ENCODE measurements at places on chromosomes 13 and 19.

- peak; percentile 82 for DNase-seq
Observed at GRCh38 chr13:97226788-97227627, 4.9 kb downstream of the MBNL2 start.

DNA sequence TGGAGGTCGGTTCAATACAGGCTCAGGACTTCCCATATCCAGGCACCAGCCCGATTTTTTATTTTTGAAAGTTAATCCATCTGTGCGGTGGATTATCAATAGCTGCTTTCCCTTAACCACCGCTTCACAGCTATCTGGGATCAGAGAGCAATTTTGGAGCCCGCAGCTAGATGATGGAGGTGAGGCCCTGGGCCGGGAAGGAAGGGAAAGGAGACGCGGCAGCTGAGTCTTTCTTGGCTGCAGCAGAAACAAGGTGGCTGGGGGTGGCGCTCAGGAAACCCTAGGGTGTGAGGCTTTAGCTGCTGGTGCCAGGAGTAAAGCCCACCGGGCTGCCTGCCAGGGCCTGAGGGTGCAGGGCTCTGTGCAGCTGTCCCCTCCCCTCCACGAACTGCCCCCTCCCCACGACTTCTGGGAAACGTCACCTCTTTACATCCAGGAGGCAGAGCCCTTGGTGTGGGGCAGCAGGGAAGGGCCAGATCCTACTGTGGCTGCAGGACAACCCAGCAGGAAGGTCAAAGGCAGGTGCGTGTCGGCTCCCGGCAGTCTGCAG, 307.0 kb downstream of the ZNF536 start:
- DNase-seq = no peak

- no peak for DNase-seq
Observed at GRCh38 chr19:42255766-42256745, 1.1 kb upstream of the ERF start.

GRCh38 chr19:15595069-15595468, 19.9 kb upstream of the CYP4F8 start:
- no peak for DNase-seq

DNA sequence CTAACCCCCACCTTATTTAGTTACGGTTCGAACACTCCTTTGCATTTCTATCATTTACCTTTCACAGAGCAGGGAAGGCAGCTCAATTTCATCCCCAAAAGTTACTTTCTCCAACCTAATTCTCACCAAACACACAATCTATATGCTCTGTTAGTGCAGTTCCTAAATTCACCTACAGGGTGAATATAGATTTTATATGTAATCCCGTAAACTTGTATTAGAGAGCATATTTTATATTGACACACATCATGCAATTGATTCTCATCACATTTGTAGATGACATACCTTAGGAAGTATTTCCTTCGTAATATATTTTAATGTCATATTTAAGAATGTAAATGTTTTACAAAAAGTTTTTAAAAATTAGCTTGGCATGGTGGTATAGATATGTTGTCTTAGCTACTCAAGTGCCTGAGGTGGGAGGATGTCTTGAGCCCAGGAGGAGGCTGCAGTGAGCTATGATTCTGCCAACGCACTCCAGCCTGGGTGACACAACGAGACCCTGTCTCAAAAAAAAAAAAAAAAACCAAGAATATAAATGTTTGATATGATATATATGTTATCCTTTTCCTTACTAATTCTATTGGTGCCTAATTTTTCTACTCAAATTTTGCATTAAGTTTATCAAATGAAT, 57.3 kb upstream of the TNFRSF19 start:
- DNase-seq = no peak

DNA sequence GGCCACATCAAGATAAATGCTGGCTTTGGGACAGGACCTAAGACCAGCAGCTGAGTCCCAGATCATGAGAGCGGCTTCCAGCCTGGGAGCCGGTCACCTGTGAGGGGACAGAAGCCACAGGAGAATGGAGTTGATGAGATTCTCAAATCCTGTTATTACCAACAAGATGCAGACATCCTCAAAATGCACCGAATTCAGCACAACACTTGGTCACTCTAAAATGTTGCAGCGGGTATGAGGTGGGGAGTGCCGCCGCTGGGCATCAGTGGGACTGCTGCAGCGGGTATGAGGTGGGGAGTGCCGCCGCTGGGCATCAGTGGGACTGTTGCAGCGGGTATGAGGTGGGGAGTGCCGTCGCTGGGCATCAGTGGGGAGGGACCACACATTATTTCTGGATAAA, 21.2 kb downstream of the RANBP3 start:
- DNase-seq = no peak

GRCh38 chr13:30143666-30144400, 163.5 kb downstream of the KATNAL1 start:
- DNase-seq = no peak

DNA sequence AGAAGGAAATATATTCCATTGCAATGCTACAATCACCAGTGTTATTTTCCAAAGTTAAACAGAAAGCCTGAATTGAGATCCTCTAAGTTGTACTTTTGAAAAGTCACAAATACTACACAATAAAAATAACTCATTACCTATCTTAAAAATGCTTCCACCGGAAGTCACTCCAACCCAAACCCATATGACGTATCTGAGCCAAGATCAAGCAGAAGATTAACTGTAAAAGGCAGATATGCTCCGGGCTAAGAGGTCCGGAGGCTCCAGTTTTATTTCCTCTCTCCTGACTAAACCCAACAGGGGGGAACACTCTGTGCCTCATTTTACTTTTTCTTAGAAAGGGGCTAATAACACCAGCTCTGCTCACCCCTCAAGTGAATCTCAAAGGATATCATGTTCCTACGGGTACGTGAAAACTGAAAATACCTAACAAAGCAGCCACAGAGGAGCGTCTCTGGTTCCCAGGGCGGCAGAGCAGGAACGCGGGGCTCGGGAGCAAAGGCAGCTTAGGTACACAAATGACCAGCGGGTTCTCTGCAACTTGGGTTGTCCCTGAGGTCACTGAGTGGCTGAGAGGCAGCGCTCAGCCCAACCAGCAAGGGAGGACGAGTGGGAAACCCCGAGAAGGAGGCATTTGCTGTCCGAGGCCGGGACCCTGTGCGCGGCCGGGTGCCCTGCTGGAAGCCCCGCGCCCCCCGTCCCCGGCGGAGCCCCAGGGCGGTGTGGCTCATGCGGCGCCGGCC, 750 bp downstream of the RAB20 start:
- DNase-seq = no peak

- DNase-seq = peak; percentile 87
Observed at GRCh38 chr19:13842291-13843103, 34.4 kb upstream of the NANOS3 start.

DNA sequence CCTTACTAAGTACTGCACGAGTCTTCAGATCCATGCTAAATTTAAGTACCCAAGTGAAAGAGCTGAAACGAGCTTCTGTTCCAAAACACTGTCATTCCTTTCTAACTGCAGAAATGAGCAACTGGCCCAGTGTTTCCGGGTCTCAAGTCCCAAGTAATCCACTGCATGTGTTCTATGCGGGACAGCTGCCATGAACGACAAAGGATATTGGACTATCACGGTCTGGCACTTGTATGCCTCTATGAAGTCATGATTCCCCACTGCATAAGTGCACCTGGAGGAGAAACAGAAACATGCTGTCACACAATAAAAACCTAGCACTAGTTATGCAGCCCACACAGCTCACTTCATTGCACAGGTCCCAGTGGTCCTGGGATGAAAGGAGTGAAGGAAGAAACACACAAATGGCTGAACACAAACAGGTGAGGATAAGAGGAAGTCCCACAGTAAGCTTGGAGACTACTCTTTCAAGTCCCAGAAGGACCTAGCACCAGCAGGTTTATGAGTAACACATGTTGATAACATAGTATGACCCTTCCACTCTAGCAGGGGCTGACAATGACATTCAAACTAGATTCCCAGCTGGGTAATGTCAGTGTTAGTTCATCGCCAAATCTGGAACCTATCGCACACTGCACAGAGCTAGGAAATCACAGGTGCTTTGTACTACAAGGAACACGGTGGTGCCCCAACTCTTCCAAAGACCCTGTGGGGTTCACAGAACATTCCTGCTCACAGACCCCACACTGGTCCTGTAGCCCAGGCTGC, 11.3 kb downstream of the PCID2 start:
- DNase-seq = no peak

Measured in CD4-positive, alpha-beta T cell treated with Interleukin-4 for 4 hours (primary cell).